NCI-H446 (cell line): ENCODE measurements at places on chromosomes 12 and 14.

- no peak for DNase-seq
These were observed 1193.4 kb downstream of the FSCB start for GRCh38 chr14:43313719-43314118.

- no peak for DNase-seq
These were observed 4.0 kb downstream of the NUDT14 start for GRCh38 chr14:105177082-105177481.

DNA sequence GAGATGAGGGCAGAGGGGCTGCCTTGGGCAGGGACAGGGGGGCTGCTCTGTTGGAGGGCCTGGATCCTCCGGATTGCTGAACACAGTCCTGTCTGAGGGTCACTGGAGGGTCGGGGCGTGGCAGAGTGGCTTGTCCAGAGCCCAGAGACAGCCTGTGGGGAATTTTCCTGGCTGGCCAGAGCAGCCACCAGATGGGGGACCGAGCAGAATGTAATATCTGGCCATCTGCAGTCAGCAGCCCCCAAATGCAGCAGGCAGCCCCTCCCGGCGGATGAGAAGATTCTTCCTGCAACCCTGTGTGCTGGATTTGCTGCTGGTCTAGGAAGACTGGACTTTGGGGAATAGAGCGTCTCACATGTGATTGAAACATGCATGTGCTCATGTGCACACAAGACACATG is 23.3 kb upstream of the NOS1 start:
- no peak for DNase-seq

DNA sequence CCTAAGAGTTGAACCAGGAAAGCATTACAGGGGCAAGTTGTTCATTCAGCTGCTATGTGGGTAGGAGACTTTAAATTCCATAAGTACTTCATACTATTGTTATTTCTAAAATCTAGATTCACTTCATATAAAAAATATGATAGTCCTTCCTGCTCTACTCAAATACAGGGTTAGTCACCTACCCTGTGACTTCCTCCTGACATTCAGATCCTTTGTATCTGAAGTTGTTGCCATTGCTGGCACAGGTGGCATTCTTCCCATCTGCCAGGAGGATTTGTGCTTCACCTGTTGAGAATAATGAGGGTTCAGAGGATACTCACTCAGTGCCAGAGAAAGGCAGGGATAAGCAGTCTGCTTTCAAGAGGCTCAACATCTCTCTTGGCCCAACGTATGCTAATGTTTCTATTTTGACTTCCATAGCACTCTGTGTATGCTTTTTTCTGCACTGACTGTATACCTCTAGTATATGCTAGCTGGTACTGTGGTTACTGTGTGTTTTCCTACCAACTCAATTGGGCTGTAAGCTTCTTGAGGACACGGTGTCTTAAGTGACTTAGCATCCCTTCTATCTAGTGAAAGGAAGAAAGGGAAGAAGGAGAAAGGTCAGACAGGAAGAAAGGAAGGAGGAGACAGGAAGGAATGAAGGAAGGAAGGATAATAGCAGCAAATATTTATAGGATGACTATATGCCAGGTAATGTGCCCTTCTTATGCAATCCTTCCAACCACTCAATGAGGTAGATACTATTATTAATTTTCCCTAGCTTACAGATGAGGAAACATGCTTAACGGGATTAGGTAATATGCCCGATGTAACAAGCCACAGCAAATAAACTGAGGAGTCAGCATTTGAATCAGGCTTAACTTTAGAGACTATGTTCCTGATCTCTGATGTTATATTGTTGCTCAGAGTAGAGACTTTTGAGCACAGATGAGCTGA is 38.5 kb upstream of the FGF6 start:
- no peak for DNase-seq

DNA sequence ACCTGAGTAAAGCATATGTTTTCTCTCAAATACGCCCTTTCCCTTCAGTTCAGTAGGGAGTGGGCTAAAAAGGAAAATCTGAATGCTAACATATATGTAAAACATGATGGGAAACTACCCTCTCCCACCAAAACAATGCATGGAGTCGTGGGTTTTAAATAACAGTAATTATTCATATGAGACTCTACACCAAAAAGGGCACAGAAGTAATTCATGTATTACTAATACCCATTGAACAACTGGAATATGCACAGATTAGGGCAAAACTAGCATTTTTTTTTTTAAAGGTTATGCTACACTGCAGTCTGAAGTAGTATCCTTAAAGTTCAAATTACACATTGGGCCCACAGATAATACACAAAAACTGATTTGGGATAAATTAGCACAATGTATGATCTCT is 8.1 kb upstream of the ARID2 start:
- no peak for DNase-seq
